ENCODE measurements at places on chromosomes 12 and 14. TPM values are rescaled to one million over a fixed set of nuclear protein-coding genes. Genes with fewer than 3 reads are reported as not detected.

AMN gene
- 0.20 TPM for total RNA-seq

WSCD2 gene
- total RNA-seq, result 6.1 TPM

SLC38A4 gene
- 3.5 TPM for total RNA-seq

SLC17A8 gene
- 13.2 TPM for total RNA-seq

KDM5A gene
- 69.8 TPM for total RNA-seq

SLCO1A2 gene
- 9.4 TPM for total RNA-seq

CMKLR1 gene
- total RNA-seq, result 12.0 TPM

SELPLG gene
- 9.6 TPM for total RNA-seq

PLBD1 gene
- total RNA-seq, result 28.6 TPM

SLCO1C1 gene
- 12.0 TPM for total RNA-seq
